Fibroblast of the aortic adventitia (primary cell): ENCODE measurements at places on chromosomes 3 and 15. TPM values are rescaled to one million over a fixed set of nuclear protein-coding genes. Genes with fewer than 3 reads are reported as not detected.

The SOX2 gene
- not detected in 2 replicates for total RNA-seq

The BAHD1 gene
- 9.0 and 14.4 TPM in 2 replicates for total RNA-seq

The HGD gene
- 0.09 and 0.57 TPM in 2 replicates for total RNA-seq

The CTXN2 gene
- total RNA-seq: not detected in 2 replicates

The NTRK3 gene
- total RNA-seq: 7.0 and 19.6 TPM in 2 replicates

The PRR20G gene
- not detected in 2 replicates for total RNA-seq

The ZPLD1 gene
- 0.33 and 0.45 TPM in 2 replicates for total RNA-seq

The GOLGA8J gene
- not detected in 2 replicates for total RNA-seq

The IL17RE gene
- total RNA-seq: 1.5 and 3.1 TPM in 2 replicates

The DENND6A gene
- total RNA-seq: 21.0 and 35.2 TPM in 2 replicates

The TRA2B gene
- 96.7 and 157 TPM in 2 replicates for total RNA-seq

The HACL1 gene
- 32.4 and 48.9 TPM in 2 replicates for total RNA-seq

The SATB1 gene
- total RNA-seq: 23.3 and 62.5 TPM in 2 replicates

The CERS3 gene
- total RNA-seq: not detected in 2 replicates

The CSTA gene
- total RNA-seq: 2.5 and 15.2 TPM in 2 replicates

The ZNF770 gene
- total RNA-seq: 27.4 and 36.8 TPM in 2 replicates

The UCN2 gene
- total RNA-seq: 0.54 TPM in 1 of 2 replicates, not detected in the other

The GABRG3 gene
- total RNA-seq: not detected in 2 replicates

The MAGEL2 gene
- total RNA-seq: under 0.01 and 0.08 TPM in 2 replicates

The CPN2 gene
- not detected in 2 replicates for total RNA-seq

The NEK10 gene
- 13.1 and 27.1 TPM in 2 replicates for total RNA-seq

The GABRR3 gene
- not detected in 2 replicates for total RNA-seq

The IL16 gene
- 0.65 and 1.4 TPM in 2 replicates for total RNA-seq

The TRPC1 gene
- 26.1 and 26.7 TPM in 2 replicates for total RNA-seq

The PXYLP1 gene
- total RNA-seq: 5.2 and 9.1 TPM in 2 replicates

The RLBP1 gene
- total RNA-seq: not detected in 2 replicates

The CYP11A1 gene
- 0.33 and 0.90 TPM in 2 replicates for total RNA-seq

The PLIN1 gene
- total RNA-seq: 0.27 and 0.41 TPM in 2 replicates

The SLC22A14 gene
- total RNA-seq: not detected in 2 replicates

The CCR5 gene
- not detected in 2 replicates for total RNA-seq
